ENCODE measurements at places on chromosomes 16 and 17.

- no peak for DNase-seq
Measured at GRCh38 chr16:3759736-3760135, 42.4 kb upstream of the TRAP1 start.

GRCh38 chr17:5344914-5345313 is 62.8 kb downstream of the RABEP1 start:
- DNase-seq = no peak

DNA sequence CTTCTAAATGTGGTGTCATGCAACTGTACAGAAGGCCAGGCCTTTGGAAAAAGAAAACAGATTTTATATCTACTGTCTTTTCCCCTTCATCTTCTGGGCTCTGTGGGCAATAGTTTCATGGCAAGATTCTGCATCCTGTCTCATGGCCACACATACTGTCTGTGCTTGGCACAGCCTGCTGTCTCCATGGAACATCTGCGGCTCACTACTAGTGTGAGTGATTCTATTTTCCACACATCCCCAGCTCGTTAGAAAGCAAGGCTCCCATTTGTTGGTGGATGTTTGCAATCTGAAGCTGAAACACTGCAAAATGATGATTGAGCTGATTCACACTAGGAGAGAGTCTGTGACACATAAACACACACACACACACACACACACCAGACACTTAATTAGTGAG is 32.4 kb downstream of the CACNG3 start:
- DNase-seq = no peak

- DNase-seq = no peak
Measured at GRCh38 chr16:17612336-17612735, 141.6 kb upstream of the XYLT1 start.

GRCh38 chr17:69757688-69758430 is 317.2 kb upstream of the KCNJ16 start:
- peak; percentile 91 for DNase-seq

- DNase-seq = peak; percentile 79
Measured at GRCh38 chr17:30524847-30525246, 47.6 kb downstream of the GOSR1 start.

DNA sequence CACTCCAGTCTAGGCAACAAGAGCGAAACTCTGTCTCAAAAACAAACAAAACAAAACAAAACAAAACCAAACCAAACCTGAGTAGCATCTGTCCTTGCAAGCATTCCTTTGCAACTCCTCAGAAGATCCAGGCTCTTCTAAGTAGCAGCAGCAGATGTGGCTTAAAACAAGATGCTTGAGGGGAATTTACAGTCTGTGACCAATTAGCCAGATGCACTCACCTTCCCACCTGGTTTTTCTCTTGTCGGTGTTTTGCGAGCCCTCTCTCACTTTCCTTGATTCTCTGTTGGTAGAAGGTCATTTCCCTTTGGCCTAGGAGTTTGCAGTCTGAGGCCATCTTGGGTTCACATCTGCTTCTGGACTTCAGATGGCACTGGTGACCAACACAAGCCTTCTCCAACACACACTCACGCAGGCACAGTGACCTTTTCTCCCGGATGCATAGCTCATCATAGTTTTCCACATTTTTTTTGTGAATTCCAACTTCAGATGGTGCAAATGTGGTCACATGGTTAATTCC is 276.8 kb downstream of the STX8 start:
- DNase-seq = no peak

GRCh38 chr17:55446581-55447205 is 25.1 kb upstream of the MMD start:
- no peak for DNase-seq

GRCh38 chr16:71513302-71513701 is 12.9 kb upstream of the CHST4 start:
- DNase-seq = no peak

GRCh38 chr17:64694207-64694606 is 32.1 kb upstream of the SMURF2 start:
- peak; percentile 61 for DNase-seq

DNA sequence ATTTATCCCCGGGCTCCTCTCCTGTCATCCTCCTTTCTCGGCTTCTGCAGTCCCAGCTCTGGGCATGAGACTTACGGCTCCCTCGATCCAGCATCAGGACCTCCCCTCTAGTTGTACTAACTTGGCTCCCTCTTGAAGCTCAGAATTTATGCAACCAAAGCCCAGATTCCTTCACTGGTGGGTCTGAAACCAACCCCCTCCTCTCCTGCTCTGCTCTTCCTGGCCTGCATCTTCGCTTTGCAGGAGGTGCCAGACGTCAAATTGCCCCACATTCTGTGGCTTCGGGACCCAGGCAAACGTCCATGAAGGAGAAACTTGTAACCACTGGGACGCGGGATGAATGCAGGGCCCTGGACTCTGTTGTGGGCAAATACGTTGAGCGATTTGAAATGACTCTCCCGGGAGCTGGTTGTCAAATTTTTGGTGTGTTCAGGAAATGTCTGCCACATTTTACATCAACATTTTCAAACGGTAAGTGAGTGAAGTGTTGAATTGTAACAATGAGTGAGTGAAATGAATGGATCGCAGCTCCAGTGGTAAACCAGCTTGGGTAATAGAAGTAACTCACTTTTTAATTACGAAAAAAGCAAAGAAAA is 29.3 kb upstream of the ELAC2 start:
- peak; percentile 69 for DNase-seq

DNA sequence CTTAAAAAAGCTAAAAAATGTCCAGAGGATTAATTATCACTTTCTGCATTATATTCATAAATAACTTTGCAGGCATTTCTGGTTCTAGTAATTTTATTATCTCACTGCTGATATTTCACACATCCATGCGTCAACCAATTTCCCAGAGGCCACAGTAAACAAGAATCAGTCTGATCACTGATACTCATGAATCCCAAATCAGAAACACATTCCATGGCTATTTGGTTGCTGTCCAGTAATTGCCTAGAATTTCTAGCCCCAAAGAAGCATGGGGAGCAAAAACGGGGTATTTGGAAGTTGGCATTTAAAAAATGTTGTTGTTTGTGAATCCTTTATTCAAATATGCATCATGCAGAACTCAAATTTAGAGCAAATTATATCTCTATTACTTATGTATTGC is 244.8 kb downstream of the CDH8 start:
- peak; percentile 68 for DNase-seq

DNA sequence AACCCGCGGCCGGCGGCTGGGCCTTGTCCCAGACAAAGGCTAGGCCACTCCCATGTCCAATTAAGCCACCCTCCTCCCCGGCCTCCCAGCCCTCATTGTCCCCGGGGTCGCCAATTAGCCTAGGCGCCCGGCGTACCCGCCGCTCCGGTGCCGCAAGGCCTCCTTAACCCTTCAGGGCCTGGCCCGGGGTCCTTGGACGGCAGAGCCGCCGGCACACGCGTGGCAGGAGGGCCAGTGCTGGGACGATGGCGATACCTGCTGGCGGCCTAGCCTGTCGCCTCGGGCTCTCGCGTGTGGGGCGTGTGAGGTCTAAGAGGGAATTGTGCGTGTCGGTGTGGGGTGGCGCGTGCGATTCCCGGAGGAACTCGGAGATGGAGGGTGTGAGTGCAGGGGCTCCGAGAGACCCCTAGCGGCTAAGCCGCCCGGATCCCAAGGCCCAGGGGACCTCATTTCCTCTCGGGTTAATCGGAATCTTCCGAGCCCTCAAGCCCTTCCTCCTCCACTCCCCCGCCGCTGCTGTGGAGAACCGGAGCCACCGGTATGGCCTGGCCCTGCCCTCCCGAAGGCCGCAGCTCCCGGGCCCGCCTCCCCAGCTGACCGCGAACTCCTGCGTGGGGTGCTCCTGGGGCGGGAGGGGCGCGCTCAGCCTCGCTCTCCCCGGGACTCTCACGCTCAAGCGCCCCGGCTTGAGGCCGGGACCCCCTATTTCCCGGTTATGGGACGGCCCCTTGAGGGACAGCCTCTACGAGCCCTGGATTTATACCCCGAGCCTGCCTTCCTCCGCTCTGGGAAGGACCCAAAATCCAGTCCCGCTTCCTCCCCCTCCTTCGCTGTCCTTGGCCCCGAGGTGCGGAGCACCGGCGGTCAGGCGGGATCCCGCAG is 11.9 kb downstream of the TBX2 start:
- DNase-seq = peak; percentile 51

DNA sequence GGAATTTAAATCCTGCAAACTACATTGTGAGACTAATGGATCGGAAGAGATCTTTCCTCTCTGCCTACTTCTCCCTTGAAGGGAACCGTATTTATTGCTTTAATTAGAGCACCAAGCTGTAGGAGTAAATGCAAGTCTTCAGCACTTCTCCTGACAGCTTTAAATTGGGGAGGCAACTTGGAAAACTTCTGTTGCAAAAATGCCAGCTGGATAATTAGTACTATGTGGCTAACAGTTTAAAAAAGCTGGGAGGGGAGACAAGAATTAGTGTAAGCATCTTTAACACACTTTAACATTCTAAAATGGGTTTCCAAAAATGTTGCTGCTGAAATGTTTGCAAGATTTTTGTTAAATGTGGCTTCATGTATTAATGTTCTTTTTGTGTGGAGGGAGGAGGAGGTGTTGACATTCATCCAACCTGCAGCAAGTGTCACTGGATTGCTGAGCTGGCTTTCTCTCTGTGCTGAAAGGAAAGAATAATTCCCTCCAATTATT is 108.5 kb downstream of the PCTP start:
- no peak for DNase-seq

DNA sequence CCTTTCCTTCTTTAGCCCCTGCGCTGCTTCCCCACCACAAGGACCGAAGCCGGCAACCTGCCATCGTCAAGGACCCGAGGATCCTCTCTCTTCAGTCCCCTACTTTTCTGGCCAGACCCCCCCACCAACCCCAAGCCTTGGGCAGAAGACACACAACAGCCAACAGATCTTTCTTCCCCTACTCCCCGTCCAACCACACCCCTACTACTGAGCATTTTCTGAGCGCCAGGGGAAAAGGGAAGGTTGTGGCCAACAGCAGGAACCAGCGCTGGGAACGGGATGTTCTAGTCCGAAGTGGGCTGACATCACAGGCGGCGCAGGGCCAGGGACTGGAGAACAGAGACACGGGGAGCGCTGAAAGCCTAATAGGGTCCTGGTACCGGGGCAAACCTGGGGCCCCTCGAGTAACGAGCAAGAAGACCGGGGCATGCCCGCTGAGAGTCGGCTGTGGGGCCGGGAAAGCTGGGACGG is 528 bp downstream of the PER1 start:
- DNase-seq = peak; percentile 57

DNA sequence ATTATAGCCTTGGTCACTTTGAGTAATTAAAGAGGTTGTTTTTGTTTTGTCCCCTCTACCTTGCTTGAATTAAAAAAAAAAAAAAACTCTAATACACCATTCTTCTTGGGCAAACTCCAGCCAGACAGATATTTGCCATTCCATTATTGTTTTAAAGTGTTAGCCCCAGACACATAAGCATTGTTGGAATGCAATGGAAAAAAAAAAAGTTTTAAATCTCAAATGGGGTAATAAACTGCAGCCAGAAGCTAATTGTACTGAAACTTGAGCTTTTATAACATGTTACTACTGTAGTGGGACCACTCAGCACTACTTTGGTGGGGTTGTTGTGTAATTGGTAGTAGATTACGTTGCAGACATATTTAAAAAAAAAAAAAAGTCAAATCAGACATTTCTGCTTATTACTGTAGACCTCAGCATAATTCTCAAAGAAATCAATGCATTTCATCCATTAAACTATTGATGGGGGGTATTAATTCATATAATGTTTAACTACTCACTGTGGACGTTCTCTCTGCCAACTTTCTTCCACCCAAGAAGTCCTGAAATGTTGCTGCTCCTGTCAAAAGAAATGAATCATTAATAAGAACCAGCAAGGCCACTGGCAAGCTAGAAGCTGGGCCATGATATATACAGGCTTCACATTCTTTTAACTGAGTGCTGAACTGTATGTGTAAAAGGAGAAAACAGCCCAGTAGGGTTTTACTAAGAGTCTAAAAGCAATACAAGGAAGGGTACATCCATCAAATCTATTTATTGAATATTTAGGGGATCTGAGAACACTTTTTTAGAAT is 626.6 kb upstream of the SOX9 start:
- peak; percentile 89 for DNase-seq

DNA sequence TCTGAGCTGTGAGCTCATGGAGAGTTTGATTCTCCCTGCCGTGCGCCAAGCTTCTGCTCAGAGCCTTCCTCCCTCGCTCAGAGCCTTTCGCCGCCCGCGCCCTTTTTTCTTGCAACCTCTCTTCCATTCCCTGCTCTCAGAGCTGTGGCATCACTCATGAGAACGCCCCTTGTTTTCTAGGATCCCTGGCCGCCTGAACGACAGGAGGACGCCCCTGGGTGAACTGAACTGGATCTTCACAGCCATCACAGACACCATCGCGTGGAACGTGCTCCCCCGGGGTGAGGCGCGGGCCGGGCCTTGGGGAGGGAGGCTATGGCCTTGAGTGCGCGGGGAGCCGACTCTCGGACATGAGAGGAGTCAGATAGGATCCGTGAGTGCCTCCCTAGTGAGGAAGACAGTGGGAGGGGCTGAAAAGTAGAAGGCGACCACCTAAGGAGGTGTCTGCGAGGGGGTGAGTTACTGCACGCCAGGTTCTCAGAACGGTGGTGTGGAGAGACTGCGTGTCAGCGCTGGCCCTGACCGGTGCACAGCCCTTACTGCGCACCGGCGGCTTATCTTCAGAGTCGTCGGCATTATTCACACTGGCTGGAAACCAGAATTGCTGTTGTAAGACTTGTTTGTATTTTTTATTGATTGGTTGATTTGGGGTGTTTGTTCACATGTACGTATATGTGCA is 169.5 kb upstream of the CHMP6 start:
- no peak for DNase-seq

DNA sequence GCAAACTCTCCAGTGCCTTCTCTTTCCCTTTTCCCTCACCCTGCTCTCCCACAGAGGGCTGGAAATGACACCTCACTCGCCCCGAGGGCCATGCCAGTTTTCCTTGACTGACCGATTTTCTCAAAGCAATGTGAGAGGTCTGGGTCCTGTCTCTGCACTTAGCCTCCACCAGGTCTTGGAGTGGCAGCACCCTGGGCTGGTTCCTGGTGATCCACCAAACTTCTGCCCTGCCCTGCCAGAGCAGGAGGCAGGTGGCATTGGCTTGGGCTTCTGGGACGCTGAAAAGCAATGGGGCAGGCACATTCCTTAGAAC is 97.5 kb downstream of the RAB11FIP4 start:
- DNase-seq = no peak

GRCh38 chr16:23508589-23509440 is 1.5 kb downstream of the GGA2 start:
- DNase-seq = no peak

Data from fibroblast of skin of right quadriceps (primary cell).